ENCODE measurements at places on chromosomes 4 and X. TPM values are rescaled to one million over a fixed set of nuclear protein-coding genes. Genes with fewer than 3 reads are reported as not detected.
A peak's percentile ranks its signal among the peaks of the same experiment; 100 is the strongest.

DNA sequence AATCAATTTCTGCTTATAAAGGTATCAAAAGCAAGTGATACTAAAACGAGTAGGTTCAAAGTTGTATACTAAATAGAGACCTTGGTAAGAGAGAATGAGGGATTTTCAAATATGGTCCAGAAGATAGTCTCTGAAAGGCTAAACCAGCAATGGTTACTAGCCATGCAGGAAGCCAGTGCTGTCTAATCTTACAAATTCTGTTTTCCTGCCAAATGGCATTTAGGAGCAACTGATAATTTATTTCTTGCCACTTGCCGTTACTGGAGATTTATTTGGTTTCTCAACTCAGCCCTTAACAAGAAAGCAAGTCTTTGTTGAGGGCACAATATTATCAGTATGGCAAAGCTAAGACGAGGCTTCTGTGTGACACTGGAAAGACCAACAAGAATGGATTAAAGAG, 47.2 kb downstream of the MAP7D3 start:
- peak overlapping the region; percentile 15 for H3K4me3 ChIP-seq
- DNase-seq = no peak
- no peaks in the 10 kb centered on the region for H3K36me3 ChIP-seq

DNA sequence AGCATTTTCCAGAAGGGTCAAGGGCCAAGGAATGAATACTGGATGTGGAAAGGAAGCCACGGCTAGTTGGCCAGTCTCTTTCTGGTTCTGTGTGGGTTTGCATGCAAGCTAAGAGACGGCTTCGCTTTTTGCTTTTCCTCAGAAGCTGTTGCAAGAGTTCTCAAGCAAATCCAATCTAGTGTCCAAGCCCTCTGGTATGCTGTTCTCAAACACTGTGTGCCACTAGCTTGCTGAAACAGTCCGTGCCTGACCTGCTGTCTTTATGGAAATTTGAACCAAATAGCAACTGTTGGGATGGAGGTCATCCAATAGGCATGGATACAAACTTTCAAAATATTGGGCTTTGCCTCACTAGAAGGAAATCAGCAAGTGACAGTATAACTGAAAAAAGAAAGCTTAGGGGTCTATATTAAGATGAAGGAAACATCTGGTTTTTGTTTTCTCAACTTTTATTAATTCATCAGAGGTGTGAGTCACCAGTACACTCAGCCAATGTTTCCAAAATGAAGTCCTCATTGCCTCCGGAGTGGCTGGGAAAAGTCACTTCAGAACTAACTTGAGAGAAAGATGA, 70.5 kb downstream of the SLC9A6 start:
- no peaks in the 10 kb centered on the region for H3K27me3 ChIP-seq
- H3K4me1 ChIP-seq = peaks cover 7% of the 10 kb centered on the region
- peak overlapping the region; percentile 75 for H3K27ac ChIP-seq
- no peak for DNase-seq
- no peak overlapping the region for H3K4me3 ChIP-seq

DNA sequence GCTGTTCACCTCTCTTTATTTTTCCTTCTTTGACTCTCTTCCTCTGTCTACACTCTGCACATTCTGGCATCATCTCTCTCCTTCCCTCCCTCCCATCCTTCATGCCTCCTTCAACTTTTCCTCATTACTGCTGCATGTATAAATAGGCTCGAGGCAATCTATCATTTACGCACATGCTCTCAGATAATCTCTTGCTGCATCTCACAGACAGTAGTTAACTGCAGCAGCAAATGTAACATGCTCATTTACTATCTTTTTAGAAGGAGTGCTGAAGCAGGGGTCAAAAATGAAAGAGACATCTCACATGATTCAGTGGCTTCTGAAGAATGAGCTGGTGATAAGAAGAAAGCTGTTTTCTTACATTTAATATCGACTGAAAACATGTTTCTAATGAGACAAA, 127.7 kb downstream of the RASL11B start:
- no peak overlapping the region for H3K27ac ChIP-seq
- no peak overlapping the region for H3K4me3 ChIP-seq
- H3K27me3 ChIP-seq = no peaks in the 10 kb centered on the region
- H3K4me1 ChIP-seq = no peaks in the 10 kb centered on the region

DNA sequence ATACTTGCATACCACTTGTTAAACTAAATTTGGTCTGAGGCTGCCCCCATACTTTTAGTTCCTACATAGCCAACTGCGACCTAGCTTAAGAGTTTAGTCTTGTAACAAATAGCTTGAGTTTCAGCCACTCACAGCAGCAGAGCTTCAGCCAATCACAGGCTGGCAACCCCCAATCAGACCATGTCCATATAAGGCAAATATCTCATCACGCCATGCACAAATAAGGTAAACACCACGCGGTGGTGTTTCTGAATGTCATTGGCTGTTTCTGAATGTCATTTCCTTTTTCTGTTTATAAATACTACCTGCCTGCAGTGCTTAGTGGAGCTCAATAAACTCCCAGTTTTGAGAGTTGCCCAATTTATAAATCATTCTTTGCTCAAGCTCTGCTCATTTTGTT, 143.1 kb upstream of the MAD2L1 start:
- no peaks in the 10 kb centered on the region for H3K36me3 ChIP-seq
- no peak overlapping the region for H3K27ac ChIP-seq
- H3K4me3 ChIP-seq = no peak overlapping the region
- H3K27me3 ChIP-seq = no peaks in the 10 kb centered on the region
- DNase-seq = no peak
- H3K4me1 ChIP-seq = no peaks in the 10 kb centered on the region

- no peak for DNase-seq
- no peaks in the 10 kb centered on the region for H3K36me3 ChIP-seq
- no peaks in the 10 kb centered on the region for H3K27me3 ChIP-seq
- H3K27ac ChIP-seq = no peak overlapping the region
These were observed 2466.9 kb downstream of the PCDH7 start for GRCh38 chr4:33187035-33187434.

DNA sequence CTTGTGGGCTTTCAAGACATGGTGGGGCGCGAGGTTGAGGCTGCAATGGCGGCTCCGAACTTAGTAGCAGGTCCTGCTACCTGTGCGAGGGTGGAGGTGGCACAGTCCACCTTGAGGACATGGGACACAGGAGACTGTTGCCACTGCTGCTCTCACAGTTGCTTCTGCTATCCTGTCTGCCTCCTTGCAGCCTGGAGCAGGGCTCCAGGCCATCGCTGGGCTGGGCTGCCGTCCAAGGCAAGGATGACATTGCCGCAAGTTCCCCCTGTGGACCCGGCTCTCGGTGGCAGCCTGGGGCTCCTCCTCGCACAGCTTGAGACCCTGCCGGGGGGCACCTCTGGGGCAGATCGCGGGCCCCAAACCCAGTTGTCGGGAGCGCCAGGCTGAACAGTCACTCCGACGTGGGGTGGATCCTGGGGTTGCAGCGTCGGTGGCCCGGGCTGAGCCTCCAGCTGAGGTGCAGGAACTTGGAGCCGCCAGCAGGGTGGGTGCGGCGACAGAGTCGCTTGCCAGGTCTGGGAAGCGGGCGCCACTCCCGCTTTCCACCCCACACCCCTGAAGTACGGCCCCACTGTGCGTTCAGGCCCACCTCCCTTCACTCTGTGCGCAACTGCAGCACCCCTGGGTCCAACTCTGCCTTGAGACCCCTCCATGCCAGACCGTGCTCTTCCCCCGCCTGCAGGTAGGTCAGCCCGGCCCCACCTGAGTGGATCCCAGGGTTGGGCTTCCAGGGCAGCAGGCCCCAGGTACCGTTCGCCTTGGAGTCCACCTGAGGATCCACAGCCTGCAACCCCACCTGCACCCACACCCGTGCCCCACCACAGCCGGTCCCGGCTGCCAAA, 192.7 kb upstream of the NUDT6 start:
- no peak overlapping the region for H3K4me3 ChIP-seq
- no peak for DNase-seq
- H3K36me3 ChIP-seq = peaks cover 13% of the 10 kb centered on the region
- no peaks in the 10 kb centered on the region for H3K4me1 ChIP-seq
- no peak overlapping the region for H3K27ac ChIP-seq

DNA sequence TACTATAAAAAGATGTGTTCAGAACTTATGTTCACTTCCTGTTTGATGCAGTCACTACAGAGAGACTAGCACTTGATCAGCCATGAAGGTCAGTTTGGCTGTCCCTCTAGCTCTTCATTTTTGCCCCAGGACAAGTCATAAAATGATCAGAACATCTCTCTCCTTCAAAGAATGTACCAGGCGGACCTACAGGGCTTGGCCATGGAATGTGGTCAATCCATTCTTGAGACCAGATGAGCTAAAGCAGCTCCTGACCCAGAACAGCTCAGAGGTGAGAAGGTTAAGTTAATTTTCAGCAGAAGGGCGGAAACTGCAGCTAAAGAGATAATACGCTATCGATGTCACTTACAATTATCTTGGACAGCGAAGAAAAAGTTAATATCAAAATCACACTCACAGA, 49.2 kb upstream of the TAB3 start:
- DNase-seq = no peak
- H3K27me3 ChIP-seq = no peaks in the 10 kb centered on the region
- no peak overlapping the region for H3K27ac ChIP-seq
- no peaks in the 10 kb centered on the region for H3K36me3 ChIP-seq

DNA sequence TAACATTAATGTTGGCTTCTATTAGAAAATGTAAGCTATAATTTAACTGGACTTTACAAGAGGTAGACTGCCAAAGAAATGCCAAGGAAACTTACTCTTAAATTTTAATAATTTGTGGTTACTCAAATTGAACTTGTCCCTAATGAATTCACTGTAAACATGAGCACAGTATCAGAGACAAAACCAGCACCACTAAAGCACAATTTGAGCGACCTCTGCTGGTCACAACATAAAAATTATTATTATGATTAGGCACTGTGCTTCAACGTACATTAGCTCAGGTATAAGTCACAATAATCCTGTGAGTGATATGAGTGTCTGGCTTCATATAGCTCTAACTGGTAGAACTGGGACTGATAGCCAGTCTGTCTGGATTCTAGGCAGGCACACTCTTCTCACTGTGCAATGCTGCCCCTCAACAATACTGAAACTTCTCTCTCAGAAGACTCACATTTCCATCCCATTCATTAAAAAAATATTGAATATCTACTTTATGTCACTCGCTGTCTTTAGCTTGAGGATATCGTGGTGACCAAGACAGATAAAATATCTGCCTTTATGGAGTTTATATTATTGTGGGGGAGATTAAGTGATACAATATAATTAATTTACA, 8.0 kb downstream of the NUDT6 start:
- no peaks in the 10 kb centered on the region for H3K27me3 ChIP-seq
- no peaks in the 10 kb centered on the region for H3K36me3 ChIP-seq
- H3K4me3 ChIP-seq = no peak overlapping the region
- no peak for DNase-seq
- H3K27ac ChIP-seq = no peak overlapping the region

GRCh38 chrX:80335062-80335830, 85.0 kb upstream of the TENT5D start:
- no peak for DNase-seq
- no peak overlapping the region for H3K27ac ChIP-seq
- H3K36me3 ChIP-seq = no peaks in the 10 kb centered on the region
- H3K4me3 ChIP-seq = peak overlapping the region; percentile 36

GRCh38 chr4:65589331-65589730, 81.0 kb downstream of the EPHA5 start:
- H3K27ac ChIP-seq = no peak overlapping the region
- H3K4me1 ChIP-seq = no peaks in the 10 kb centered on the region
- no peaks in the 10 kb centered on the region for H3K27me3 ChIP-seq
- no peak for DNase-seq

DNA sequence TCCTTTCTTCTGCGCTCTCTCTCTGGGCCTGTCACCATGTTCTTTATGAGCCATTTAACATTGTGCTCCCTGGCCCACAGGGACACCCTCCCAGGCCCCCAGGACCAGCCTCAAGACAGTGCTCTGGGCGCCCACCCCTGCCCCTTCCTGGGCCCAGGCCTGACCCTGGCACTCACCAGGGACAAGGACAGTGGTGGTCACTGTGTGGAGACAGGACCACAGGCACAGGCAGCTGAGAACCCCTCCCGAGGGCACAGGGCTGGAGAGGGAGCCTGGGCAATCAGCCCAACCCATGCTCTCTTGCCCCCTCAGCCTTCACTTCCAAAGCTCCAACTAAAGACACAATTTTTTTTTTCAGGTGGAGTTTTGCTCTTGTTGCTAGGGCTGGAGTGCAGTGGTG, 218.2 kb upstream of the PSAPL1 start:
- peaks cover 12% of the 10 kb centered on the region for H3K4me1 ChIP-seq
- no peak for DNase-seq
- H3K36me3 ChIP-seq = no peaks in the 10 kb centered on the region
- no peaks in the 10 kb centered on the region for H3K27me3 ChIP-seq
- no peak overlapping the region for H3K4me3 ChIP-seq

GRCh38 chr4:113635739-113636437, 125.7 kb downstream of the CAMK2D start:
- peaks cover 25% of the 10 kb centered on the region for H3K4me1 ChIP-seq
- no peaks in the 10 kb centered on the region for H3K36me3 ChIP-seq
- no peaks in the 10 kb centered on the region for H3K27me3 ChIP-seq
- H3K27ac ChIP-seq = no peak overlapping the region
- H3K4me3 ChIP-seq = no peak overlapping the region

Gene FGFR3
- total RNA-seq = 307 TPM

Gene SLC9B1
- 0.76 TPM for total RNA-seq

Gene PLXNB3
- total RNA-seq = 3.2 TPM

Gene TMEM144
- total RNA-seq = 12.8 TPM

Gene ABLIM2
- total RNA-seq = 15.6 TPM

Gene DGKK
- not detected for total RNA-seq

Gene OPRPN
- not detected for total RNA-seq

Gene BEND4
- total RNA-seq = not detected

Gene NPNT
- 15.4 TPM for total RNA-seq

Gene POF1B
- 32.8 TPM for total RNA-seq

Gene SHISA3
- 0.64 TPM for total RNA-seq

Data from esophagus squamous epithelium (tissue), 5 donors.